ENCODE measurements at places on chromosomes 4 and X.

- no peak for DNase-seq
These were observed 121.9 kb downstream of the GASK1B start for GRCh38 chr4:158050942-158051341.

- no peak for DNase-seq
These were observed 188.8 kb upstream of the VEGFC start for GRCh38 chr4:176981551-176981950.

- no peak for DNase-seq
These were observed 2.8 kb downstream of the PNMA5 start for GRCh38 chrX:152991123-152991522.

- no peak for DNase-seq
These were observed 102.0 kb upstream of the PDLIM3 start for GRCh38 chr4:185637163-185637875.

DNA sequence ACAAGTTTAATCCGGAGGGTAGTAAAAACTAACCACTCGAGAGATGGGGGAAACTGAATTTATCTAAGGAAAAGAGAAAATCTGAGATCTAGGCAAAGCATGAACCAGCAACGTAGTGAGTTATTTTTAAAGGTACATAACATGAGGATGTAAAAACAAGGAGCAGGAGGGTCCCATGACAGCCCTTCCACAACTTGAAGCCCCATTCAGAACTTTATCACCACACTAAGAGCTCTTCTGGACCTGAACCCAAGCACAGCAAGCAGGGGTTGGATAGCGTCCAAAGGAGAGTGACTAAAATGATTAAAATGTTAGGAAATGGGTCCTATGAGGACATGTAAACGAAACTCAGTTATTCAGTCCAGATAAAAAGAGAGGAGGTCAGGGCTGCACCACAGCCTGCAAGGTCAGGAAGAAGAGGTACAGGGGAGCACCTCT, 16.2 kb downstream of the SH3RF1 start:
- no peak for DNase-seq

GRCh38 chrX:9352694-9353411, 112.0 kb upstream of the TBL1X start:
- DNase-seq = no peak

DNA sequence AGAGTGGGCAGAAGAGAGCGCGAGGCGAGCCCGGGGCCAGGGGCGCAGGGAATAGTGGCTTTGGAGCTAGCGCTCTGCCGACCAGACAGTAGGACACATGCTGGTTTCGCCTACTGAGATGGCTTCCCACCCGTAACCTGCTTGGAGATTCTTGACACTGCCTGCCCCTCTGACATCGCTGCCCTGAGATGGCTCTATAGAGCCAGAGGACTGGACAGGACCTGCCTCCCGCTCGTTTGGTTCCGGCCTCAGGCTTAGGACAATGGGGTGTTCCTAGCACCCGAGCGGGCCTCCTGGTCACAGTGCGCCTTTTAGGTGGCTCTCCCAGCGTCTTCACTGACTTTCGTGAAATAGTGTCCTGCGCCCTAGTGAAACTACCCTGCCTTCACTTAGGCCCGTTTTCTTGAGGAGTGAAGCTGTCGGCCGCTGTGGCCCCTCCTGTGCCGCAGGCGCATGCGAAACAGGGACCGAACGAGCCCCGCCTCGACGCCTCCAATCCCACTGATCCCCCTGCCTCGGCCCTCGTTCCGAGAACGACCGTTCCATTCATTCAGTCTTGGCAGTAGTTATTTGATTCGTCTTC, 608 bp downstream of the TAF1 start:
- DNase-seq = no peak

GRCh38 chr4:99518601-99519295, 7.9 kb downstream of the C4orf17 start:
- DNase-seq = no peak

DNA sequence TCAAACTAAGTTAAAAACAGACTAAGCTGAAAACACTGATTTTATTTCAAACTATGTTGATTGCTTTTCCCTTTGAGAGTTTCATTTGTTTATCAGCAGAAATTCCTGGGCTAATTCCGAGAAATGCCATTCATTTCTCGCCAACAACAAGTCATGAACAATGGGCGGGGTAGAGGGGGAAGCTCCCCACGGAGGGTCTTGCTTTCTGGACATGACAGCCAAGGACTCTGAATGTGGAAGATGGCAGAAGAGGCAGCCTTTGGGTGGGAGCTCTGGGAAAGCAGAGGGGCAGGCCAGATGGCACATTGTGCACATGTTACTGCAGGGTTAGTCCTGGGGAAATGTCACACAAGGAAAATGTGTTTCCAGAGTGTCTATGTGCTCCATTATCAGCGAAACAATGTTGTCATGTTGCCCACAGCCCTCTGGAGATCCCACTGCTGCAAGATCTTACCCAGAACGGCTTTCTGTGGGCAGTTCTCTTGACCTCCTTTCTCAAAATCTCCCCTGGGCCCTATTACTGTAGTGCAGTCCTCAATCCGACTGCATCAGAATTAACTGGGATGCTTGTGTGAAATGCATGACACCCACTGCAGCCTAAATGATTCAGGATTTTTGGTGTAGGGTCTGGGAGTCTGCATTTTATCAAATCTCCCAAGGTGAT, 45.0 kb downstream of the CHRDL1 start:
- DNase-seq = no peak

- DNase-seq = no peak
These were observed 579.7 kb downstream of the SPRY1 start for GRCh38 chr4:123976285-123976684.

- DNase-seq = no peak
These were observed 179.5 kb upstream of the TBL1X start for GRCh38 chrX:9285342-9285771.

DNA sequence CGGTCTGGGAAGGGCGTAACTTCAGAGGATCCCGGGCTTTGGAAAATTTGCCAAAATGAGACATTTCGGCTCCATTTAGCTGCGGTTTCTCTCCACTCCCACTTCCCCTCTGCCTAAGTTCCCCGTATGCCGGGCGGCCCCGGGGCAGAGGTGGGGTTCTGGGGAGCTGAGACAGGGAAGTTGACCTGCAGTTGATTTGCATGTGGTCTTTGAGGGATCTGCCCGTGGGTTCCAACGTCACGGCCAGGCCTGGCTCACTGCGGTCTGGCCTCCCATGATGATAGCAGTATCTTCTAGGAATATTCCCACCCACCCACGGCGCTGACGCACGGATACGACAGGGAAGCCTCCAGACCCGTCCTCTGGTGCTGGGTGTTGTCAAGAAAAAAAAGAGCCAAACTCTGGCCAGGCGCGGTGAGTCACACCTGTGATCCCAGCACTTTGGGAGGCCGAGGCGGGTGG, 27.3 kb upstream of the CRLF2 start:
- DNase-seq = no peak

GRCh38 chr4:23033796-23034195, 341.1 kb downstream of the GBA3 start:
- DNase-seq = no peak

GRCh38 chr4:9925750-9926439, 95.4 kb downstream of the SLC2A9 start:
- no peak for DNase-seq

GRCh38 chr4:56251556-56251955, 135.7 kb downstream of the AASDH start:
- DNase-seq = no peak

DNA sequence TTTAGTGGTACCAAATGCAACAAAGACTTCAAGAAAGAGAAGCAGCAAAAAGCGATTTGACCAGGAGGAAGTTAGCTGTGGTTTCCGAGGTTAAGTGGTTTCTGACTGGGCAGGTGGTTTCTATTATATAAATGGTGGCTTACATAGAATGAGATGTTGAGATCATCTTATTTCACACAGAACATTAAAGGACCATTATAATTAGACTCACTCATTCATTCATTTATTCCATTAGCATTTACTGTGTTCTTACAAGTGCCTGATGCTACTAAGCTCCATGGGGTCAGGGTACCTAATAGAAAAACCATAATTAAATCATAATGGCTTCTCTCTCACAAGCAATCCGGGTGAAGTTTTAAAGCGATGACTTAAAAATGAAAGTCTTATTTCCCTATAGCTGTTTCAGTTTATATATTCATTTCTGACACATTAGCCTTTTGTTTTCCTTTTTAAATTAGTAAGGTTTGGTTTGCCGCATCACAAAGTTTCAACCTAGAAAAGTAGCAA, 10.6 kb downstream of the TSPAN6 start:
- no peak for DNase-seq

DNA sequence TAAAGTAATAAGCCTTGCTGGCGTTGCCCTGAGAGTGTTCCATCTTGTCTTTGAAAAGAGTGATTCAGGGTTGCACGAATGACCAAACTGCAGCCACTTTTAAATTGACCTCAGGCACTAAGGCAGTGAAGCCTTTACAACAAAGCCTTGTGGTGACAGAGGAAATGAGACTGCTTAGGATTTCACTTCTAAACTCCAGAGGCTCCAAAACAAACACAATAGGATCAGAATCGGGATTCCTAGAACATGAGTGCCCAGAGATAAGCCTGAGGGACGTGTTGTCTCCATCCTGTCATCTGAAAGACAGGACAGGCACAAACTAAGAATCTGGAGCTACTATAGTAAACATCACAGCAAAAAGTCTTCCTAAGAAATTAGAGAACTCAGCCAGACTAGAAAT, 405.2 kb downstream of the PPARGC1A start:
- DNase-seq = no peak

DNA sequence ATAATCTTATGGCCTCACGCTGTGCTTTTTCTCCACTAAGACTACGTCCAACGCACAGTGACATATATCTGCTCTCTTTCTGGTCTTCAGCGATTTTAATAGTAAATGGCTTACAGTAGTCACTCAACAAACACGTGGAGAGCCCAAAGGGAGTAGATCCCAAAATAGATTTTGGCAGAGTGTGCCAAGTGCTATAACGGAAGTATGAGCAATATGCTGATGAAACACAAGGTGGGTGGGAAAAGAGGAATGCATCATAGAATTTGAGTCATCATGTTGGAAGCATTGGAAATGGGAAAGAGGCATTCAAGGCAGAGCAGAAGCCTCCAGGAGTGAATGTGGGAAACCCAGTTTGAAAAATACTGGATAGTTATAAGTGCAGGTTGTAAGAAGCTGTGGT, 129.1 kb upstream of the LDB2 start:
- DNase-seq = no peak

DNA sequence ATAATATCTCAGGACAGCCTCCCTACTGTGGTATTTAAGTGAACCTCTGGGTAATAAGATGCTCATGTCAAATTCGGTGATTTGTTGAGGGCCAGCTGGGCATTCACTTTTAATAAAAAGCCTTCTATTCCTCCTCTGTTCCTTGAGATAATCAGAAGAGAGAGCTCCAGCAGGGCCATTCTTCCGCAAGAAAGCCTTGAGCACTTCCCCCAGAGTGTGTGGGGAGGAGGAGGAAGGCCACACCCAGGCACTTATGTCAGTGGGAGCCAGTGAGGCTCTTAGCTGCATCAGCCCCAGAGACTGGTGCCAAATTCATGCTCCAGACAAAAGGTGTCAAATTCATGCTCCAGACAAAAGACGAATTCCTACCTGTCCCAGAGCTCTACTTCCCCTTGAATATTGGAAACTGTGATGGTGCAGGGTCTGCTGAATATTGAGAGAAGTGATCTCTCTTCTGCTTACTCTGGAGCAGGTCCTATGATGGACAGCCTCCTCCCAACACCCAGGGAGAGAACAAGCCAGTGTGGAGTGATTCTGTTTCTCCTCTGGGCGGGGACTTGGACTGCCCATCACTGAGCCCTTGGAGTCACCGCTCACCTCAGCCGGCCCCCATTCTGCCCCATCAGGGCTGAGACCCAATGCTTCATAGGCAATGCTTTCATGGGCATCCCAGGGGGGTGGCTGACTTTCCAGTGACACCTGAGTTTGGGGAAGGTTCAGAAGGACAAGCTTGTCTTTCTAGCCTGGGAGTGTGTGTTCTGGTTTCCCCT, 68.1 kb downstream of the FHDC1 start:
- DNase-seq = no peak

GRCh38 chrX:96425200-96425599, 259.4 kb upstream of the DIAPH2 start:
- no peak for DNase-seq

GRCh38 chr4:2071912-2072867, 13.1 kb downstream of the NAT8L start:
- no peak for DNase-seq

GRCh38 chr4:90002441-90003062, 107.9 kb downstream of the MMRN1 start:
- DNase-seq = no peak

GRCh38 chrX:13376857-13377549, 57.1 kb upstream of the ATXN3L start:
- DNase-seq = no peak

DNA sequence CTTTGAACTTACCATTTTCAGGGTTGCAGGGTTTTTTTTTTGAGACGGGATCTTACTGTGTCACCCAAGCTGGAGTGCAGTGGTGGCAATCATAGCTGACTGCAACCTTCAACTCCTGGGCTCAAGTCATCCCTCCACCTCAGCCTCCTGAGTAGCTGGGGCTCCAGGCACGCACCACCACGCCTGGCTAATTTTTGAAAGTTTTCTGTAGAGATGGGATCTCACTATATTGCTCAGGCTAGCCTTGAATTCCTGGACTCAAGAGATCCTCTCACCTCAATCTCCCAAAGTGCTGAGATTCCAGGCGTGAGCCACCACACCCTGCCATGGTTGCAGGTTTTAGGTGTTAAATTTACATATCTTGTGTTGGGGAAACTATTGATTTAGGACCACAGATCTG, 64.5 kb downstream of the STOX2 start:
- no peak for DNase-seq

GRCh38 chrX:15373976-15374375, 10.2 kb downstream of the VEGFD start:
- no peak for DNase-seq

DNA sequence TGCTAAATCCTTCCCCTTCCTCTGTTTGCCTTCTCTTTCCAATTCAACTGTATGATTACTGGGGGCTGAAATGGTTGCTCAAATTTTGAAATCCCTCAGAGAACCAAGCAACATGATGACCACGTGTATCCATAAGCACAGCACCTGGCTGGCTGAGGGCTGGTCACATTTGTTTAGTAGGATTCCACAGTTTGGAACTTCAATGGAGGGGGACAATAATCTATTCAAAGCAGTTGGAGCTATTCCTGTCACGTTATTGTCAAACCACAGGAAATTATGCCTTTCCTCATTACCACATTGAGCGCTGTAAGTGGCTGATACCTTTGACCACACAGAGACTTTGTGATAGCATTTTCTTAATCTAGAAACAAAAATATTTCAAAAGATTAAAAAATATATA, 7.0 kb downstream of the TMSB4X start:
- no peak for DNase-seq

Measured in stimulated activated CD8-positive, alpha-beta memory T cell treated with anti-CD3 and anti-CD28 coated beads, Interleukin-15, amount 100 ng/mL, for 1 hour (primary cell).